NCI-H2171 (cell line): ENCODE measurements at places on chromosomes 3 and 15.

GRCh38 chr3:34727700-34728099 lies 911.6 kb upstream of the ARPP21 start:
- DNase-seq, result no peak

GRCh38 chr3:71494212-71494611 lies 89.3 kb downstream of the FOXP1 start:
- DNase-seq, result no peak

GRCh38 chr3:192884777-192885773 lies 32.6 kb downstream of the MB21D2 start:
- no peak for DNase-seq

DNA sequence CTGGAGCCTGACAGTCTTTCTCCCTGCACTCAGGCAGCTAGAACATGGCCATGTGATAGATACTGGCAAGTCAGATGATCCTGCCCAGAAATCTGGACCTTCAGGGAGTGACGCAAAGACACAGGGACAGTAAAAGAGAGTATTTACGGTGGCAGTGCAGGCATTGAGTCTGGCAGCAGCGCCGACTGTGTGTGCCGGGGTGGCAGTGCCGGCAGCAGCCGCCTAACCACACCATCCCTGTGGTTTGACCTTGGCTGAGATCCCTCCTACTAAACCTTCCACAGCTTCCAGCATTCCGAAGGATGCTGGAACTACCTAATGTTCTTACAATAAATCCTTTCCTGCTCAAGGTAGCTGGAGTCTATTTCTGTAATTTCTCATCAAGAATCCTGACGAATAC lies 4.6 kb upstream of the TSPAN3 start:
- no peak for DNase-seq

DNA sequence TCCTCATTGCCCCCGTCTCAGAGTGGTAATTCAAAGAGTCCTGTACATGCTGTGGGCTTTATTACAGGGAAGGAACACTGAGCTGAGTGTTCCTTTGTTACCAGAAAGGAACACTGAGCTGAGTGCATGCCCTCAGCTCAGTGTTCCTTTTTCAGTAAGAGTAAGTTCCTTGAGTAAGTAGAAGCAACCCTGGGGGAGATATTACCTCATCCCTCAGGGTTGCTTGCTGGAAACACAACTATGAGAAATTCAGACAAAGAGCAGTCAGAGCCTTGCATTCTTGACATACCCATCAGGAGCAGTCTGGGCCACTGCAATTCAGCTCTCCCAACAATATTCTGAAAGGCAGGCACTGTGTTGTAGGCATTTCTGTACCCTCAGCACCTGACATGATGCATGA lies 17.0 kb downstream of the CHRM5 start:
- no peak for DNase-seq

GRCh38 chr3:11078826-11079515 lies 75.3 kb upstream of the HRH1 start:
- no peak for DNase-seq

DNA sequence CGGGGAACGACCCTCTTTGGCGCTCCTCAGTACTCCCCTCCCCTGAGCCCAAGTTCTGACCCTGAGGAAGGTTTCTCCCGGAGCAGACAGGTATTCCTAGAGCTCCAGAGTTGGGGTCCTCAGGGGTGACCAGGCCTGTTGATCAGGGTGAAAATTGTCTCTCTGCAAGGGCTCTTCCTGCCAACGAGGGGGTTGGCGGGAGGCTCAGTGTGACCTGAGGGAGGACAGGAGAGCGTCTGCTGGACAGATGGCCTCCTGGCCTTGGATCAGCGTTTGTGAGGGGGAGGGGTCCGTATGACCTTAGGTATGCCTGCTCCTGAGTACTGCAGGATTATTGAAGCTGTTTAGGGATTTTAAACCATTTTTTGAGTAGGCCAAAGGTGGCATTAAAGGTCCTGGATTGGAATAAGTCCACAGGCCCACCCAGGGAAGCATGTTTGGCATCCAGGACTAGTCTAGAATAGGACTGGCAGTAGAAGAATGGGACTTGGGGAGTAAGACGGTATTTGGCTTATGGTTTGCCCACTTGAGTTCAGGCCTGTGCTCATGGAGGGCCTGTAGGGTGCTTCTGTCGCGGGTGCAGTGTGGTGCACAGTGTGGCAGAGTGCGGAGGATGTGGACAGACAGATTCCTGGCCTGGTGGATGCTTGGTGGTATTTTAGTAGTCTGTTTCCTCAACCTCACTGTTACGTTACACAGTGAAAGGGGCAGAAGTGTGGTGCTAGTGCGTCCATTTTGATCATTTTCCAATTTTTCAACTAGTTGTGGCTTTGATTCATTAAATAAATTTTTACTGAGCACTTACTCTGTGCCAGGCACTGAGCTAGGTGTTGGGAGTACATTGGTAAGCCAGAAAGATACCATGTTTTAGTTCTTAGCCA lies 959 bp downstream of the ZNF592 start:
- no peak for DNase-seq

GRCh38 chr3:157204880-157205279 lies 44.9 kb upstream of the CCNL1 start:
- DNase-seq, result no peak

DNA sequence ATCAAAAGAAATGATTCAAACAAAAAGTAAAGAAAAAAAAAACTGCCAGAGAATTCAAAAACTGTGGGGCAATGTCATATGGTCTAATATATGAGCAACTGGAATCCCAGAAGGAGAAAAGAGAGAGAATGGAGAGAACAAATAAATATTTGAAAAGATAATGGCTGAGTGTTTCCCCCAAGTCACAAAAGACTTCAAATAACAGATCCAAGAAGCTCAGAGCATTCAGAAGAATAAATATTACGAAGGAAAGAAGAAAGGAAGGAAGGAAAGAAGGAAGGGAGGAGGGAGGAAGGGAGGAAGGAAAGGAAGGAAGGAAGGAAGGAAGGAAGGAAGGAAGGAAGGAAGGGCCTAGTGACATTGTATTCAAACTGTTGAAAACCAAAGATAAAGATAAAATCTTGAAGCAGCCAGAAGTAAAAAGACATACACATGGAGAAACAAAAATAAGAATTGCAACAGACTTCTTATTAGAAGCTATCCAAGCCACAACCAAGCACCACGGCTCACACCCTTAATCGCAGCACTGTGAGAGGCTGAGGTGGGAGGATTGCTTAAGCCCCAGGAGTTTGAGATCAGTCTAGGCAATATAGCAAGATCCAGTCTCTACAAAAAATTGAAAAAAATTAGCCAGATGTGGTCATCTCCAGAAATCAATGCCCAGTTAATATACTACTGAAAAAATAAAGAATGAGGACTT lies 118.9 kb upstream of the IGSF10 start:
- no peak for DNase-seq

DNA sequence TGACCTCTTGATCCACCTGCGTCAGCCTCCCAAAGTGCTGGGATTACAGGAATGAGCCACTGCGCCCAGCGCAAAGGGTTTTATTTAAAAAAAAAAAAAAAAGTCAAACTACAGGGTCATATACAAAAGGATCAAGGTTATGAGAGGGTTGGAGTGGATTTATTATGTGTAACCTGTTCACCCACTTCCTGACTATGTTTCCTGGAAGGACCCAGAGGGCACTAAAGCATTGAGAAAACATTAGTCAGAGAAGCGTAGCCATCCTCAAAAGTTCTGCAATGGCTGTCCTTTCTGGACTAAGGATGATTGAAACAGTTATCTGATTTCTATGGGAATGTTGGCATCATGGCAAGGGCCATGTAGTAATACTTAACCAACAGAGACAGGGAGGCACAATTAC lies 7.3 kb upstream of the SCAPER start:
- no peak for DNase-seq

- no peak for DNase-seq
Observed at GRCh38 chr15:38665586-38666305, 101.1 kb upstream of the RASGRP1 start.

- DNase-seq, result no peak
Observed at GRCh38 chr15:41913256-41913655, 19.4 kb upstream of the SPTBN5 start.

DNA sequence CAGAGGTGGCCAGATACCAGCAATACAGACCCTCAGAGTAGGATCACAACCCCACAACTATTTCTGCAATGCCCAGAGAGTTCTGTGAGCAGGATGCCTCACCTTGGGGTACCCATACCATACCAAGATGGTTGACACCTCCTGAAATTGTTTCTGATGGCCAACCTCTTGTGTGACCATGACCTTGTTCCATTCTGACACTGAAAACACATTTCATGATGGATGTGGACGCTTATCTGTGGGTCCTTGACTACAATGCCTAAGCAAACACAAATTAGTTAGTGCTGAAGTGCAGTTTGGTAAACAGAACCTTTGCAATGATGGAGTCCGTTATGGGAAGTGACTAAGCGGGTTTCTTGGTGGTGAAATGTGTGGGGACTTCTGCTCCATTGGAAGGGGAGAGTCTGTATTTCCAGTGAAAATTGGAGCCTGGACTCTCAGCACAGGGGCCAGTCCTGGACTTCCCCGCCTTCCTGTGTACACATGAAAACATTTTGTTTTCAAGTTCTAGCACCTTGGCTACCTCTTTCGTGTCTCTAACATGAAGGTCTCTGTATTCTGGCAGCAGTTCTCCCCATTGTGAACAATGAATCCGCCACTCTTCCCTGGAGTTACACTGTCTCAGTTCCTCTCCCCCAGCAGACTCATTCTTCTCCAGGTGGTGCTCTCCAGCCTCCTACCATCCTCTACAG lies 106.2 kb downstream of the XXYLT1 start:
- no peak for DNase-seq
